Kidney (tissue), 22 donors: ENCODE measurements at places on chromosomes 3 and 15.

GRCh38 chr3:13066236-13066635, 7.0 kb downstream of the IQSEC1 start:
- DNase-seq: no peak

- peak; percentile 25 for DNase-seq
These were observed at the start of gene CAMKV for GRCh38 chr3:49869525-49870126. Gene CAMKV, minus strand, starts transcription at chr3:49869906. Its CDS starts 7,518 bp downstream, at chr3:49862388.

GRCh38 chr3:157443905-157444796, 7.5 kb downstream of the PTX3 start:
- DNase-seq: no peak

- no peak for DNase-seq
These were observed 14.3 kb downstream of the PPCDC start for GRCh38 chr15:75037685-75038084.

GRCh38 chr3:46909535-46910161, 32.1 kb downstream of the PTH1R start:
- DNase-seq: peak; percentile 97

- no peak for DNase-seq
These were observed 47.6 kb upstream of the SPATA12 start for GRCh38 chr3:57012847-57013246.

- DNase-seq: no peak
These were observed 140.1 kb downstream of the ADAMTS17 start for GRCh38 chr15:100201376-100202280.

GRCh38 chr15:50077176-50077575, 41.9 kb downstream of the ATP8B4 start:
- DNase-seq: no peak
